Smooth muscle cell of the coronary artery (primary cell): ENCODE measurements at places on chromosomes 7 and 10. TPM values are rescaled to one million over a fixed set of nuclear protein-coding genes. Genes with fewer than 3 reads are reported as not detected.

Gene SRRM3
- 0.23 and 0.53 TPM in 2 replicates for total RNA-seq

Gene CFTR
- not detected in 2 replicates for total RNA-seq

Gene MSMB
- not detected in 2 replicates for total RNA-seq

Gene TBXAS1
- total RNA-seq: 0.60 TPM in 1 of 2 replicates, not detected in the other

Gene BHLHA15
- total RNA-seq: 0.38 TPM in 1 of 2 replicates, not detected in the other

Gene LRRD1
- total RNA-seq: under 0.01 TPM in 1 of 2 replicates, not detected in the other

Gene ZNF487
- total RNA-seq: 2.8 and 5.6 TPM in 2 replicates

Gene ANXA8
- total RNA-seq: under 0.01 and 0.68 TPM in 2 replicates
